Stimulated activated CD4-positive, alpha-beta T cell treated with anti-CD3 and anti-CD28 coated beads, Interleukin-1b, Interleukin-23, amount 100 ng/mL, for 48 hours (primary cell): ENCODE measurements at places on chromosomes 5 and 9.

DNA sequence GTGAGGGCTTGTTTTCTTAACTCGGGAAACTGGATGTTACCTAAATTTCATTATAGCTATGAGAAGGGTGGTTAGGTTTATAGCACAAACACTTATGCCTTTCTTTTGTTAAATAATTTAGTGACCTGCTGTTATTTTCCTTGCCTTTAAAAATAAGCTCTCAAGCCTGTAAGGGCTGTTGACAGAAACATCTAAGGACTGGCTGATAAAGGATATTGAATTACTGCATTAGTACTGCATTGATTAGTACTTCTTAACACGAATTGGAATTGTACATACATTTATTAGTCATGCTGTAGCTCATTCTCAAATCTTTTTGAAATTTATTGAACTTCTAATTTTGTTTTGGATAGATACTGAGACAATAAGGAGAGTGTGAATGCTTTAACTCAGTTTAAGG, 85.1 kb upstream of the DHFR start:
- no peak for DNase-seq

DNA sequence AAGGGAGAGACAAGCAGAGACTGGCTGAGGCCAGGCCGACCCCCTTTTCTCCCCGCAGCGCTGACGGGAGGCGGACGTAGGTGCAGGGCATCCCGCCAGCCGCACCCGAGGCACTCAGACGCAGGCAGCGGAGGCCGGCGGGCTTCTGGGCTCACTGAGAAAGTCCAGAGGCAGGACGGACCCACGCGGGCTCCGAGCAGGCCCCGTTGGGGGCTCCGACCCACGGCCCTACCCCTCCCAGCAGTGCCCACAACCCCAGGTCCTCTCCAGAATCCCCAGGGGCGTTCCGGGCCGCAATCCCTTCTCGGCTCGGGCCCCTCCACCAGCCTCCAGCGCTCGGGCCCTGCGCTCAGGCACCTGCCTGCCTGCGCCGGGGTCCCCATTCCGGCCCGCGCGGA, 543 bp downstream of the MTMR12 start:
- peak; percentile 46 for DNase-seq

GRCh38 chr9:95666096-95666784, 149.5 kb upstream of the PTCH1 start:
- DNase-seq = no peak

- DNase-seq = no peak
Measured at GRCh38 chr5:106801554-106801953, 869.2 kb downstream of the EFNA5 start.

DNA sequence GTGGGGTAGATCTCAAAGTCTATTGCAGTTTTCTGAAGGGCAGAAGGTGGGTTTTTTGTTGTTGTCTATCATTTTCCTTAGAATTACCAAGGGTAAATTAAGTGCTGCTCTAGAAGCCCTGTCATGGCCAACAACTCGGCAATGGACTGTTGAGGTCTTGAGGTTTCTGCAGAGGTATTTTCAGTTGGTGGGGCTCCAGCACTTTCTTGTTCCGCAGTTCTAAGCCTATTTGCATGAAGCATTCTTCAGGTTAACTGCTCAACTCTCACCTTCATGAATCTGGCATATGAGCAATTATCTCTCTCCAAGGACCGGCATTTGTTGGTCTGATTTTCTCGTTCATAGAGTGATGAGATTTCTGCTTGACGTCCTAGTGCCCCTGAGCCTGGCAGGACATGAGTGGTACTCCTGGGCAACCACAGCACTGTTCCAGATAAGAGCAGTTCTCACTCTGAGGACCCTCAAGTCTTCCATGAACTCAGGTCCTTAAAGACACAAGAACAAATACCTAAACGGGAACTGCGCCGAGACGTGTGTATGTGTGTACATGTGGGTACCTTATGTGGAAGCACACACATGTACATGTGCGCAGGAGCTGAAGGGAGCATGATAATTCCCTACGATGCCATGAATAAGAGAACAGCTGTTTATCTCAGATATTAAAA, 544.5 kb downstream of the CSNK1G3 start:
- DNase-seq = no peak

DNA sequence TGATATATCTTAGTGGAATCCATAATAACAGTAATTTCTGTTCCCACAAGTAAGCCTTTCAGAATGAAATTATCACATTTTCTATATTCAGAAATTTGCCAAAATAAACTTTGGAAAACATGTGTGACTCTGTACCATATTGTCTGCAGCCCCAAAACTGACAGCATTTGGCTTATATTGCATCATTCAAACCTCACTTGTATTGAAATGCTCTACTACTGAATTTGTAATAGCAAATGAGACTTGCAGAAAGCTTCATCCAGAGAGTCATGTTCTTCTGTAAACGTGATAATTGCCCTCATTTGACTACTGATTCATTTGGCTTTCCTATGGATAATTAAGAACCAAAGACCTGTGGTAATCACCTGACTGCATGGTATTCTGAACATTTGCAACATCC, 1249.5 kb upstream of the CDH18 start:
- no peak for DNase-seq

- DNase-seq = no peak
Measured at GRCh38 chr9:87592554-87593358, 95.1 kb downstream of the DAPK1 start.

DNA sequence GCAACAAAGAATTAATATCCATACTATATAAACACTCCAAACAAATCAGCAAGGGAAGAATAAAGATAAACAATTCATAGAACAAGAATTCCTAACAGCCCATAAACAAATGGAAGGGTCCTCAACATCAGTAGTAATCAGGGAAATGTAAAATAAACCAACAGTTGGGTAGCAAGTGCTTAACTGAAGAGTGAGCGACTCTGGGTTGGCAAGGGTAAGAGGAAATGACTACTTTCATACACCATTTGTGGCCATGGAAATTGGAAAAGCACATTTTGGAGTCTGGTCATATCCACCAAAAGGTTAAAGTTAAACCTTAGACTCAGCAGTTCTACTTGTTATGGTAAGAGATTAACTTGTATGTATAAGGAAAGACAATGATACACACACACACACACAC, 17.4 kb upstream of the RORB start:
- DNase-seq = no peak

DNA sequence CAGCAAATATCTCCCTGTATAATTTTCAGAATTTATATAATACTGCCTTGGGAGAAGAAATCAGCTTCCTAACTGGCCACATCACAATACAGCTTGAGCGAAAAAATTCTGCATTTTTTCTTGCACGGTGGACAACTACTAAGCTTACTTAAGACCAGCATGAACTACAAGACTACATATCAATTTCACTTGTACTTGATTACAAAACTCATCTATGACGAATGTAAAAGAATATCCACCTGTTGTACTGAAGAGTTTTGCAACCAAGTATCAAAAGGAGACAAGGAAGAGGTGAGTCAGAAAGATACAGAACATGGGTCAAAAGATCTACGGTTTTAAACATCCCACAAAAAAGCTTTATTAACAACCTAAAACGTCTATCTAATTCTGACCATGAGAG, 279.4 kb downstream of the BNC2 start:
- DNase-seq = no peak

DNA sequence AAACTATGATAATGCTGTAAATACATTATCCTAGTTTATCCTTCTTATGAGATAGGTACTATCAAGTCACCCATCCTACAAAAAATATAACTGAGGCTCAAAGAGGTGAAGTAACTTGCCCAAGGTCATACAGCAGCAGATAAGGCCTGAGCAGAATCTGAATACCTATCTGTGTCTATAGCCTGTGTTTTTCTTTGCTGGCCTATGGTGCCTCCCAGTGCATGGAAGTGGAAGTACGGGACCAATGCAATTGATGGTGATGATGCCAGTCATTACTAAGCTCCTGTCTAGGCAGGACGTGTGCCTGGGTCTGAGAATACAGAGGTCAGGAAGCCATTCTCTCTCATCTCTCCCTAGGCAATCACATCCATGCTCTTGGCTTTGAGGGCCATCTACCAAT, 67.8 kb downstream of the FAT2 start:
- peak; percentile 46 for DNase-seq

DNA sequence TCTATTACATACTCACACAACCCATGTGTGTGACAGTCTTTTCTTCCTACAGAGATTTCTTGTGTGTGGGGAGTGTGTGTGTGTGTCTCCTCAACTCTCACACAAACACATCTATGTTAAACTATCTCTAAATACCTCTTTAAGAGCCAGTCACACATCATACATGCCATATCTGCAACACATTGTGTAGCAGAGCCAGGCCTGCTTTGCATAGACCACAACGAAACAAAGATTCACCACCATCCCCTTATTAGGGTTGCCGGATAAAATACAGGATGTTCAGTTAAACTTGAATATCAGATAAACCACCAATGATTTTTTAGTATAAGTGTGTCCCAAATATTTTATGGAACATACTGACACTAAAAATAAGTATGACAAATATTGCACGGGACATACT, 2.3 kb downstream of the FAM170A start:
- DNase-seq = no peak

DNA sequence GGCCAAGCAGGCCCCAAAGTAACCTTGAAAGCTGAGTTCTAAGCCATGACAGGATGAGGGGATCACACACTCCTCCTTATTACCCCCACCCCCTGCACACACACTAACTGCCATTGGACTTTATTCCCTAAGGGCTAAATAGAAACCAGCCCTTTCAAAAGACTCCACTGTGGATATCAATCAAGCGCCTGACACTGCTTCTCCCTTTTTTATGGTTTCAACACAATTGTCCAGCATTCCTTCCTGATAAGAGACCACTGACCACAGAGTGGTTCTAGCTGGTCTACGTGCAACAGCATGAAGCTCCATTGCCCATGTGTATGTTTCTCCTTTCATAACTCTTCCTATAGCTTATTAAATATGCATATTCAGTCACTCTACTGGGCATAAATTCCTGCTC, 34.7 kb downstream of the PAEP start:
- DNase-seq = no peak

DNA sequence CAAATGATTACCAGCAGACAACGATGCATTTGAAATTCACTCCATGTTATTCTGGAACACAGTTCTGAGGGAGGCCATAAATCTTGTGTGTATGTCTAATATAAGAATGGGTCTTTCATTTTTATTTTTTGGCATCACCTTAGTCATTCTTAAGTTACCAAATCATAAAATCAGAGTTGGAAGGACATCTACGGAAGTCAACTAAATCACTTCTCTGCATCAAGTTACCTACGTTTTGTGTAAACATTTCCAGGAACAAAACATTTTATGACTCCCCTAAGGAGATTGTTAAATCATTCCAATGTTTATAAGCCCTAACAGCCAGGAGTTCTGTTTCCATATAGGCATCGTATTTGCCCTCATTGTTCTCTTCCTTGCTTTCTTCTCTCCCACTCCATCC, 378.2 kb downstream of the FAM170A start:
- DNase-seq = no peak

DNA sequence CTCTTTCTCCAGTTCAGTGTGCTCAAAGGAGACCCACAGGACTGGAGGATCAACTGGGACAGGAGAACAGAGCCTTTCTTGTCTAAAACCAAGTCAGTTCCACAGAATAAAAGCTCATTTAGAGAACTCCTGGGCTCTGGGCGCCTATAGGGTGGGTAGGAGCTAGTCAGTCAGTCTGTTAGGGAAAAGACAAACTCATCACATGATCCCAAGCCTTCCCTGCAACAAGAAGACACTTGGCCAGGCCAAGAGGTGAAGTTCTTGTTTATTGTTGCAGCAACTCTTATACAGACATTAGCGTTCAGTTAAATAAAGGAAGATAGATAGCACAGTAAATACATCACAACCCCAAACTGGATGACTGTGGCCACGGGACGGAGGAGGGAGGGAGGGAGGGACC, 102.3 kb downstream of the ENTREP1 start:
- no peak for DNase-seq
